Kidney (tissue), 22 donors: ENCODE measurements at places on chromosomes 7 and 10. TPM values are rescaled to one million over a fixed set of nuclear protein-coding genes. Genes with fewer than 3 reads are reported as not detected.

GRCh38 chr7:90749262-90749661 lies 153.1 kb downstream of the CDK14 start:
- no peak overlapping the region for H3K4me3 ChIP-seq
- H3K27me3 ChIP-seq: no peaks in the 10 kb centered on the region
- DNase-seq: no peak
- no peaks in the 10 kb centered on the region for H3K4me1 ChIP-seq

GRCh38 chr10:76017733-76018433 lies 586.5 kb downstream of the LRMDA start:
- H3K4me1 ChIP-seq: no peaks in the 10 kb centered on the region
- H3K4me3 ChIP-seq: no peak overlapping the region
- H3K27me3 ChIP-seq: no peaks in the 10 kb centered on the region
- no peaks in the 10 kb centered on the region for H3K36me3 ChIP-seq
- no peak overlapping the region for H3K27ac ChIP-seq
- DNase-seq: no peak

Gene CHST12
- 25.6 TPM for total RNA-seq

GRCh38 chr7:1742555-1743303 lies 72.7 kb downstream of the ELFN1 start:
- peak; percentile 74 for DNase-seq
- H3K27ac ChIP-seq: no peak overlapping the region
- H3K27me3 ChIP-seq: no peaks in the 10 kb centered on the region
- H3K4me3 ChIP-seq: no peak overlapping the region
